CD8-positive, alpha-beta memory T cell (primary cell): ENCODE measurements at places on chromosomes 5 and 9.
A peak's percentile ranks its signal among the peaks of the same experiment; 100 is the strongest.

- no peak for DNase-seq
These were observed 153.9 kb downstream of the GPBP1 start for GRCh38 chr5:57327561-57328367.

DNA sequence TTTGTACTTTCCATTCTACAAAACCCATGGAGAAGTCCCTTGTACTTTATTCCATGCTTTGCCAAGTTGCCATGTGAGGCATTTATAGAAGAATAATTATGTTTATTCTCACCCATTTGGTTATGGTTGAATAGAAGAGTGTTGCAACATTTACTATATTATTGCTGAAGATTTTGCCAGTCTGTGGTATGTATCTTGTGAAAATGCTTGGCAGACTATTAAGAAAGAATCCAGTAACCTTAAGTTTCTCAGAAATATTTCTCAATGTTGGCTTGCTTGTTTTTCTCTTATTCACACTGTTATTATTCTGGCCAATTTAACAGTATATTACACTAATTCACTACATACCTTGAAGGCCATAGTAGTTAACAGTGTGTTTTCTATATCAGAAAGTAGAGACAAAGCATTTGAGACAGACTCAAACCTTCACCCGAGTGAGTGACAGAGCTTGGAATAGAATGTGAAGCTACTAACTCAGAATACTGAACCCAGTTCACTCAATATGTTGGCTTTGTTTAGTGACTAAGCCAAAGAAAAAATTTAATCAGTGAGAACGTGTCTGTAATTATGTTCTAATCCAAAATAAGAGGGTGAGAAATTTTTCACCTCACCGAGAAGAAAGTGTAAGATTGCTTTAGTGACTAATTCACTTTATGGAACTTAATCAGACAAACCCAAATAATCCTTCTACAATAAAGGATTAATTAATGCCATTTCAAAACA is 184.4 kb downstream of the CWC27 start:
- DNase-seq: no peak

DNA sequence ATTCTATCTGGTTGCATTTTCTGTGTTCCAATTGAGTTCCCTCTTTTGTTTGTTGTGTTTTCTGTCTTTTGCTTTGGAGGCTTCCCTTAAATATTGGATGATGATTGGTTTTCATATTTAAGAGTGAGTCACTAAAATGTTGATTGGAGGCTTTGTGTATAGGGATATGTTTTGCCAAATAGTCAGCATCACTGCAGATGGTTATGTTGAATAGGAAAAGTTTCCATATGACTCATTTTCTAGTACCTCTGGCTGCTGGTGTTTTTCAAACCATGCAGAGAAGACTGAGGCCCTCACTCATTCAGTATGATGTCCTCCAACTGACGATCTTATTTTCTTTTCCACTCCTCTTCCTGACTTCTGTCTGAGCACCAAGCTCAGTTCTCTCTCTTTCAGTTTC is 1290.0 kb downstream of the EFNA5 start:
- DNase-seq: no peak

DNA sequence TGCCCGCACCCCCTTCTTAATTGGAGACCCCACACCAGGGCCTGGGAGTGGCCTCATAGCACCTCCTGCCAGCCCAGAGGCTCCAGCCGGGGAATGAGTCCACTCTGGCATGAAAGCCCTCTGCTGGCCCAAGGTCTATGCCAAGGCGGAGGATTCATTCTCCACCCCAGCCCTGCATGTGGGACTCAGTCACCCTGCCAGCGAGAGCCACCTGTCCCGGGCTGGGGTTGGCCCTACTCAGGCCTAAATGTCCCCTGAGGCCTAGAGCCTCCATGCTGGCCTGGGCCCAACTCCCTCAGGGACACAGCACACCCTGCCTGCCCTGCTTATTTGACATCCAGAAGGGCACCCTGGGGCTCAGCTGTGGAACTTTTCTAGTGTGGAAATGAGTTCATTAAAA is 1.0 kb upstream of the RAPGEF1 start:
- DNase-seq: no peak

GRCh38 chr5:136133922-136134379 is 1.3 kb downstream of the SMAD5 start:
- DNase-seq: no peak

DNA sequence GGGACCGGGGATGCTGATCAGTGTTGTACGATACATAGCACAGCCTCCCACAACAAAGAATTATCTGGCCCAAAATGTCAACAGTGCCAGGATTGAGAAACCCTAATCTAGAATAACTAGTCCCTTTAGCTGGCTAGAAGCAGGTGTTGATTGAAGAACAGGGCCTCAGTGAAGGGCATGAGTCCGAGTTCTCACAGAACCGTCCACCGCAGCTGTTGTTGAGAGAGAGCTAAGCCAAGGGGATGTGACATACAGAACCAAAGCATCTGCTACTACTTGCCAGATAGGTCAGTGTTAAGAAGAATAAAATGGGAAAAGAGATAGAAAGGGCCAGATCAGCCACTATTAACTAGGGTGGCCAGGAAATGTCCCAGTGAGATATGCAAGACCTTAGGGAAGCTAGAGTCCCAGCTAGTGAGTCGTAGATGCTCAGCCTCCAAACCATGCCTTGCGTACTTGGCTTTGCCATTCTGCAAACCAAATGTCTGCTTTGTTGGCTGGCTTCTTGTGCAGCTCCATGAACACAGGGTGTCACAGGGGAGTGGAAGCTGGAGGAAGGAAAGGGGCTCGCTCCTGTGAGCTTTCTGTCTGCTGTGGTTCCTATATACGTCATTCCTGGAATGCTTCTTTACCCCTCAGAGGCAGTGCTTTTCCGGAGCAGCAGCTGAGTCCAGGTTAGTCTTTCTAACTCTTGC is 68.9 kb downstream of the FBXO38 start:
- no peak for DNase-seq

DNA sequence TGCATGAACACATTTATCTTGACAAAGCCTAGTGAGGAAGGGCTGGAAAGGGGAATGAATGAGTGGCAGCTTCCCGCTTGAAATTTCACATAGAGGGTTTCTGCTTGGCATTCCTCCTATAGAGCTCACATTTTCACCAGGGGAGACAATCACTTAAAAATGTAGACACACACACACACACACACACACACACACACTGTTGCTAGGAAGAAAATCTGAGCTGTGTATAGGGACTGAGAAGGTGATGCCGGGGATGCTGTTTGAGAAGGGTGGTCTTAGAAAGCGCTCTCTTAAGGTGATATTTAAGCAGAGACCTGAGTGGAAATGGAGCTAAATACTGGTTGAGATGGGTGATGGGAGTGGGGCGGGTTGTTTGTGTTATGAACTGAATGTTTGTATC is 70.4 kb downstream of the LRRC70 start:
- DNase-seq: no peak

DNA sequence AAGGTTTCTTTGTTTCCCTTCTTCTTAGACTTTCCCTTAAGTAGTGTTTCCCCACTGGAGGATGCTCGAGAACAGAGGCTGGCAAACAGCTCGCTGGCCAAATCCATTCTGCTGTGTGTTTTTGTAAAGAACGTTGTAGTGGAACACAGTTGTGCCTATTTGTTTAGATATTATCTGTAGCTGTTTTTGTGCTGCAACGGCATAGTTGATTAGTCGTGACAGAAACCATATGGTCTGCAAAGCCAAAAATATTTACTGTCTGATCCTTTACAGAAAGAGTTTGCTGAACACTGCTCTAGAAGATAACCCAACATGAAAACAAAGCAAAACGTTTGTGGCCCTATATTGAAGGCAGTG is 47.0 kb upstream of the EGFLAM start:
- DNase-seq: no peak

DNA sequence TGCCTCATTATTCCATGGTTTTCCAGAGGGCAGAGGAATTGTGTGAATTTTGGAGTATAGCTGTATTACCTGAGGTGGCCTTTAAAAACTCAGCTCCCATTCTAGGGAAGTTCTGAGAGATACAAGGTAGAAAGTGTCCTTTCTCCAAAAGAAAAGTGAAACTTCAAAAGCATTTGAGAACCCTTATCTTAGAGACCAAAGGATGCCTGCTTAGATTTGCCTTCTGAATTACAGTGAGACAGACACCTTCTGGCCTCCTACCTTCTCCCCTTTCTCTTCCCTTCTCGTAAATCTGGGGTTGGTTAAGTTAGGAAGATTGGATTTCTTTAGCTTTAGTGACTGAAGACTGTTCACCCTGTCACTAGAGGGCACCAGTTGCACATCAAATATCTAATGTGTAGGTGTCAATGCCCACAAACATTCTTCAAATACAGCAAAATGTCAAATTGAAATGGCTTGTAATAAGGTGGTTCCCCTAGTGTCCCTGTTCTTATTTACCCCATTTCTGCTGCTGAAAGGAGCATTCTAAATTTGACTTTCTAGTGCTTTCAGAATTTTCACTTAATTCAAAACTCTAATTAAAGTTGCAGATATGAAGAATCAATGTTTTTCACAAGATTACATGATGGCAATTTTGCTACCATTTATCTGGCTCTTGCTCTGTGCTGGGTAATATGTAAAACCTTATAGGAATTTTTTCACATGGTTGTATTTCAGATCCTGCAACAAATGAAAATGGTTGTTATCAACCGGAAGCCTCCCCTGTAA is 46.7 kb downstream of the PRRC1 start:
- DNase-seq: peak; percentile 22

GRCh38 chr9:8605096-8605495 is 805.5 kb upstream of the DMAC1 start:
- DNase-seq: no peak

DNA sequence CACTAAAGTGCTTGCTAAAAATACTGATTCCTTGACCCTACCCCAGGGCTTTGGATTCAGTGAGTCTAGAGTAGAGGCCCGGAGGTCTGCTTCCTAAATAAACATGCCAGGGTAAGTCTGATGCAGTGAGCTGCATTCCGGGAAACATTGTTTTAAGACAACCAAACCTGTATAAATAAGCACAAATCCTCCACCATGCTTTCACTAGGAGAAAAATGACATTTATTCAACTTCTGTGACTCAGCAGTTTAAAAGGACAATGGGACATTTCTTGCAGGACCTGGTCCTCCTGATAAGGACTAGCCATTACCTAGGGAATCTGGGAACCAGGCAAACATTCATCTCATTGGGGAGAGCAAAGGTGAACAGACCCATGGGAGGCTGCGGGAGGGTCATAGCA is 335.3 kb downstream of the MLLT3 start:
- no peak for DNase-seq

DNA sequence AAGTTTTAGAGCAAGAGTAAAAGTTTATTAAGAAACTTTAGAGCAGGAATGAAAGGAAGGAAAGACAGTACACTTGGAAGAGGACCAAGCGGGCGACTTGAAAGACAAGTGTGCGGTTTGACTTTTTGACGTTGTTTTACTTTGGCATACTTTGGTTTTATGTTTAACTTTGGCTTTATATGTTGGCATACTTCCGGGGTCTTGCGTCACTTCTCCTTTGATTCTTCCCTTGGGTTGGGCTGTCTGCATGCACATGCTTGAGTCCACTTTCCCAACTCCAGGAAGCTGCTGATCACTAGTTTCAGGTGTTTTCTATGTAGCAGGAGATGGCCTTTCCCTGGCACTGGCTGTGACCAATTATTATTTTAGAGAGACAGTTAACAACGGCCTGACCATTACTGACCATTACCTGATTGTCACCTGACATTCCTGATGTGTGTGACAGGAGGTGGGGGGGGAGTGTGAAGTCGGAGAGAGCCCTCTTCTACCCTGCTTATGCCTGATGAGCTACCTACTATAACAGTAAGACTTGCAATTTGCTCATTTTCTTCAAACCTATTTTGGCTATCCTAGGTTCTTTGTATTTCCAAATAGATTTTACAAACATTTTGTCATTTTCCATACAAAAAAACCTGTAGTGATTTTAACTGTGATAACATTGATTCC is 45.5 kb downstream of the TNFSF8 start:
- no peak for DNase-seq

- no peak for DNase-seq
These were observed at the start of gene SLC23A1 for GRCh38 chr5:139383275-139383992. SLC23A1 (minus strand) TSS chr5:139383297; CDS start chr5:139383253, 44 bp downstream.

DNA sequence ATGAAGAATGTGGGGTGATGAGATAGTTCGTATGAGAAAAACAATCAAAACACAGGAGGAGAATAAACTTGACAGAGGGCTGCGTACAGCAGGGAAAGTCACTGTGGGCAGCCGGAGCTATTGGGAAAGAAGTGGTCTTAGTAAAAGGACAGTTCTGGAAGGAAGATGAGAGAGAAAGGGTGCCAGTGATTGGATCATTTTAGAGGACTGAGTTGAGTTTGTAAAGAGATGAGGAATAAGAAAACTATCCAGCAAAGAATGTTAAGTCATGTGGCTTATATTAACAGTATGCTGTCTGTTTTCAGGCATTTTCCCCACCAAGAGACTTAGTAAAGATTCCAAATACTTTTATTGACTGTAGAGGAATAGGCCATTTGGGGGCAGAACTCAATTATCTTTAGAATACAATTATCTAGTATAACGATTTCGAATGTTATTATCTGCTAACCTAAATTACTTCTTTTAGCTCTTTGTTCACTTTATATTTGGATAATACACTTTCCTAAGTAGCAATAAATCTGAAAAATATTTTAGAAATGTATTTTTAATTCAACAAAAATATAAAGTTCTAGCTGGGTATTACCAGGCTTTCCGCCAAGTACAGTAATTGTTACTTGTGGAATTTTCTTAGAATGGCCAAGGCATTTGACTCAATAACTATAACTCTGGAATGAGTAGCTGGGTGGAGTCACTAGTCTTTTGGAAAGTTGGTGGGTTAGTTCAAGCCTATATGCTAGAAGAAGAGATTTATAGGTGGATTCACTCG is 15.5 kb upstream of the LOX start:
- DNase-seq: no peak

- no peak for DNase-seq
These were observed 278.4 kb downstream of the EBF1 start for GRCh38 chr5:158821331-158821730.

- DNase-seq: no peak
These were observed 401.9 kb upstream of the GRIA1 start for GRCh38 chr5:153088538-153088937.

DNA sequence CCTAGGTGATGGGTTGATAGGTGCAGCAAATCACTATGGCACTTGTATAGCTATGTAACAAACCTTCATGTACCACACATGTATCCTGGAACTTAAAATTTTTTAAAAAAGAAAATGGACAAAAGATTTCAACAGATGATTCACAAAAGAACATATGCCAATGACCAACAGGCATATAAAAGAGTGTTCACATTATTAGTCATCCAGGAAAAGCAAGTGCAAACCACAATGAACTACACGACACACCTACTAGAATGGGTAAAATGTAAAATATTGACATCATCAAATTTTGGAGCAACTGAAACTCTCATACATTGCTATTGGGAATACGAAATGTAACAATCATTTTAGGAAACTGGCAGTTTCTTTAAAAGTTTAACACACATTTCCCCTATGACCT is 109.9 kb downstream of the YIPF5 start:
- no peak for DNase-seq

- no peak for DNase-seq
These were observed 187.7 kb downstream of the TLE4 start for GRCh38 chr9:79759460-79759859.

GRCh38 chr5:176601901-176602482 is 8.0 kb downstream of the GPRIN1 start:
- DNase-seq: no peak
